ENCODE measurements at places on chromosomes 5 and 9. TPM values are rescaled to one million over a fixed set of nuclear protein-coding genes. Genes with fewer than 3 reads are reported as not detected.

TAF11L13 gene
- not detected for total RNA-seq

LCN15 gene
- total RNA-seq = not detected

GDNF gene
- total RNA-seq = 2.0 TPM

REEP5 gene
- total RNA-seq = 73.6 TPM

CDC42SE2 gene
- 27.2 TPM for total RNA-seq

TEX48 gene
- total RNA-seq = not detected

SLCO4C1 gene
- total RNA-seq = 0.06 TPM

TSSK1B gene
- total RNA-seq = not detected

DNA sequence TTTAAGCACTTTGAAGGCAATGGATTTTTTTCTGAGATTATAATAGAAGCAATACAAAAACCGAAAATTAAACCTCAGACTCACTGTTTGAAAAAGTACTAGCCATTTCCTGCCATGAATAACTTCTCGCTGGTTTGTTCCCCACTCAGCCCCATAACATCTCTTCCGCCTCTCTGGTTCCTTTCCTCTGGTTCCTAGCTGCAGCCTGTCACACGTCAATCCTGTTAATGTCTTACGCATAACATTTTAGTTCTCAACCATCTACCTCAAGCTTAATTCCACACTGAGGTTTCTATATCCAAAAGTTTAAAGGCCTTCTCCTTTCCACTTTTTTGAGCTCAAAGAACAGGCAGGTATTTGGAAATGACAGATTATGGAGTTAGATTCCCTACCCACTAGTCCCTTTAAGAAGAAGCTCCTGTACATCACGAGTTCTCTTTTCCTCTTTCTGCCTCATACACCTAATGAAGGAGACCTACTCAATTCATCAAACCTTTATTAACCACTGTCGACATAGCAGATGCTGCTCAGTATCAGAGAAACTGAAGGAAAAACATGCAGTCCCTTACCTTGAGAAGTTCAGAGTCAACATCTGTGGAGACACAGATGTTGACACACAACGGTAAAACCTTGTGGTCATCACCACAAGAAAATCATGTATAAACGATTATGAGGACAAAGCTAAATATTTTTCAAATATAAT, 243.0 kb upstream of the PTGER4 start:
- H3K27me3 ChIP-seq = no peaks in the 10 kb centered on the region
- H3K4me3 ChIP-seq = no peak overlapping the region
- H3K36me3 ChIP-seq = no peaks in the 10 kb centered on the region
- no peak for DNase-seq
- H3K4me1 ChIP-seq = no peaks in the 10 kb centered on the region
- no peak overlapping the region for H3K27ac ChIP-seq

GRCh38 chr5:125160787-125161502, 414.5 kb upstream of the ZNF608 start:
- no peaks in the 10 kb centered on the region for H3K36me3 ChIP-seq
- no peak for DNase-seq
- no peaks in the 10 kb centered on the region for H3K27me3 ChIP-seq
- H3K4me3 ChIP-seq = no peak overlapping the region
- no peak overlapping the region for H3K27ac ChIP-seq

GRCh38 chr5:1952444-1953099, 69.8 kb upstream of the IRX4 start:
- no peak overlapping the region for H3K27ac ChIP-seq
- DNase-seq = no peak
- H3K4me3 ChIP-seq = no peak overlapping the region
- H3K27me3 ChIP-seq = peaks cover 42% of the 10 kb centered on the region
- H3K36me3 ChIP-seq = no peaks in the 10 kb centered on the region
- H3K4me1 ChIP-seq = peaks cover 19% of the 10 kb centered on the region

DNA sequence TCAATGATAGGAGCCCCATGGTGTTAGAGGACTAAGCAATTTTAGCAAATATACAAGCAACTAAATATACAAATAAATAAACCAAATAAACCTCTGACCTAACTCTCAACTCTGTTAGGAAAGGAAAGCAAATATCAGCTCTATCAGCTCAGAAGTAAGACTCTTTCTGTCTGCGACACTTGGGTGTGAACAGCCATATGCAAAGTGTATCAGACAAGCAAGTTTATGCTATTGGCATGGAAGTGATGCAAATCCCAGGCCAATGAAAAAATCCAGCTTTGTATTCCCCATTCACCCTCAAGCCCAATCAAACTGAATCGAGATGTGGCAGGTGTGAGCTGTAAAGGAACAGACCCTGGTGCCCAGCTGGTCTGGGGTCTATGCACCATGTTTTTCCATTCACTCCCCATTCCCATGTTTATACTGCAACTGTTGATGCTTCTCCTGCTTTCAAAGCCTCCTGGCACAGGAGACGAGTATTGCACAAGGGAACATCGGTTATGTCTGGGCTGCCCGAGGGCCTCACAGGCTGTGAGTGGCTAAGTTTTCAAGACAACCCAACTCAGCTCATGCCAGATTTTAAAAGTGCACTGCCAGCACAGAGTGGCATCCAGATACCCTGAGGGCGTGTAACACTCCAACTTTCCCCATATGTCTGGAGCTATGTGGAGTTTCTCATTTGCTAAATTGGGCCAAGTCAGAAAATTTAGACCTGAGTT, 73.1 kb downstream of the FEM1C start:
- H3K36me3 ChIP-seq = no peaks in the 10 kb centered on the region
- no peak overlapping the region for H3K4me3 ChIP-seq
- H3K27me3 ChIP-seq = no peaks in the 10 kb centered on the region
- peaks cover 7% of the 10 kb centered on the region for H3K4me1 ChIP-seq
- DNase-seq = no peak
- H3K27ac ChIP-seq = no peak overlapping the region

GRCh38 chr9:85431339-85432102, 310.2 kb downstream of the AGTPBP1 start:
- no peak overlapping the region for H3K27ac ChIP-seq
- no peaks in the 10 kb centered on the region for H3K4me1 ChIP-seq
- no peaks in the 10 kb centered on the region for H3K36me3 ChIP-seq
- H3K4me3 ChIP-seq = no peak overlapping the region
- peak; percentile 90 for DNase-seq
- H3K27me3 ChIP-seq = no peaks in the 10 kb centered on the region

GRCh38 chr9:121942866-121943382, 150.2 kb downstream of the TTLL11 start:
- DNase-seq = no peak
- H3K4me3 ChIP-seq = no peak overlapping the region
- H3K4me1 ChIP-seq = no peaks in the 10 kb centered on the region
- H3K27me3 ChIP-seq = no peaks in the 10 kb centered on the region
- no peak overlapping the region for H3K27ac ChIP-seq

- no peaks in the 10 kb centered on the region for H3K4me1 ChIP-seq
- H3K4me3 ChIP-seq = no peak overlapping the region
- no peak overlapping the region for H3K27ac ChIP-seq
- DNase-seq = no peak
- no peaks in the 10 kb centered on the region for H3K27me3 ChIP-seq
- H3K36me3 ChIP-seq = no peaks in the 10 kb centered on the region
Measured at GRCh38 chr9:20781092-20781491, 97.0 kb downstream of the FOCAD start.

DNA sequence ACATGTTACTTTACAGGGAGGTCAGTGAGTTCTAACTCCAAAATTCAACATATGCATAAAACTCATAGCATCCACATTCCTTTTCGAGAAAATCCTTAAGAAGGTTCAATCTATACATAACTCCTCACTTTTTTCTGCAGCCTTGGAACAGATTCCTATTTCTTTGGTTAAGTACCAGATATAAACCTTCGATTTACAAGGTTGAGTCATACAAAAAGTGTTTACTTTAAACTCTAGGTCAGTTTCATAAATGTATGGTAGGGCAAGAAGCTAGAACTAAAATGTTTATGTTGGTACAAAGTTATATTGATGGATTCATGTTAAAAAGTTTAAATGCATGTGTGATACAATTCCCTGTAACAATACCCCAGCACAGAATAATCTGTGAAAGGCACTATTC, 19.4 kb downstream of the CDKN2AIPNL start:
- H3K4me1 ChIP-seq = no peaks in the 10 kb centered on the region
- H3K4me3 ChIP-seq = no peak overlapping the region
- peaks cover 99% of the 10 kb centered on the region for H3K36me3 ChIP-seq
- H3K27ac ChIP-seq = no peak overlapping the region
- DNase-seq = no peak
- H3K27me3 ChIP-seq = no peaks in the 10 kb centered on the region

GRCh38 chr5:124438903-124439281, 307.5 kb downstream of the ZNF608 start:
- no peaks in the 10 kb centered on the region for H3K4me1 ChIP-seq
- no peak overlapping the region for H3K27ac ChIP-seq
- DNase-seq = peak; percentile 82
- no peaks in the 10 kb centered on the region for H3K36me3 ChIP-seq
- H3K4me3 ChIP-seq = no peak overlapping the region

- H3K27me3 ChIP-seq = no peaks in the 10 kb centered on the region
- H3K27ac ChIP-seq = no peak overlapping the region
- H3K4me1 ChIP-seq = no peaks in the 10 kb centered on the region
- no peak for DNase-seq
- H3K4me3 ChIP-seq = no peak overlapping the region
Measured at GRCh38 chr5:7894860-7895259, 25.9 kb downstream of the MTRR start.

- no peak overlapping the region for H3K27ac ChIP-seq
- H3K27me3 ChIP-seq = no peaks in the 10 kb centered on the region
- no peaks in the 10 kb centered on the region for H3K36me3 ChIP-seq
- no peaks in the 10 kb centered on the region for H3K4me1 ChIP-seq
- H3K4me3 ChIP-seq = no peak overlapping the region
- no peak for DNase-seq
Measured at GRCh38 chr5:16383544-16384052, 82.0 kb downstream of the ZNF622 start.
